ENCODE measurements at places on chromosomes 1 and 21.
A peak's percentile ranks its signal among the peaks of the same experiment; 100 is the strongest.

DNA sequence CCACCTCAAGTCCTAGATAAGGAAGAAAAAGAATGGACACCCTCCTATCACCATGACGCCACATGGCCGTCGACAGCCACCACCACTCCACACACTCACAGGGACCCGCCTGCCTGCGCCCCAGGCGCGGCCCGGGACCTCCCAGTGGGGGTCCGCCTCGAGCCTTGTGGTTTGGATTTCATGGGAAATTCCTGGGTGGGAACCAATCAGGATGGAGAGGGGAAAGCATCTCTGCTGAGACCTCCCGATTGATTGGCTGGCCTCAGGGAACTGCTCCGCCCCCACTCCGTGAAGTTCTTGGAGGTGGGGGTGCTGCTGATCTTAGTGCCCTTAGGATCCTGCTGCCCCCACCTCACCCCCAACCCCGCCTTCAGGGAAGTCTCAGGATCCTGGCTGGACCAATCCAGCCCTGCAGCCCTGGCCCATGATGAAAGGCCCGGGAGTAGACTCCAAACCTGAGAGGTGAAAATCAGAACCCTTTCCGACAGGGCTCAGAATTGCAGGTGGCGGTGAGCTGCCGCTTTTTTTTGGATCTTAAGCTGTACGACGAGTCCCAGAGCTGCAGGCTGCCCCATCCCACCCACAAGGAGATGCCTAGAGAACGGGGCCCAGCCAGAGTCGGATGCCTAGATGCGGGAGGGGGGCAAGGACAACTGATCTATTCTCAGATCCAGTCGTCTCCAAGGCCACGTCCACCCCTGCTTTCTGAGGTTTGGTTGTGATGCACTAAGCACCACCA lies 29.0 kb upstream of the TMEM51 start:
- DNase-seq: no peak

GRCh38 chr21:37462087-37462861 lies 95.7 kb downstream of the DYRK1A start:
- DNase-seq: no peak

- DNase-seq: no peak
Measured at GRCh38 chr1:72670902-72671301, 388.6 kb upstream of the NEGR1 start.

- no peak for DNase-seq
Measured at GRCh38 chr1:55935236-55935635, 644.1 kb downstream of the PLPP3 start.

- DNase-seq: peak; percentile 59
Measured at GRCh38 chr1:184222652-184223052, 164.2 kb upstream of the C1orf21 start.

DNA sequence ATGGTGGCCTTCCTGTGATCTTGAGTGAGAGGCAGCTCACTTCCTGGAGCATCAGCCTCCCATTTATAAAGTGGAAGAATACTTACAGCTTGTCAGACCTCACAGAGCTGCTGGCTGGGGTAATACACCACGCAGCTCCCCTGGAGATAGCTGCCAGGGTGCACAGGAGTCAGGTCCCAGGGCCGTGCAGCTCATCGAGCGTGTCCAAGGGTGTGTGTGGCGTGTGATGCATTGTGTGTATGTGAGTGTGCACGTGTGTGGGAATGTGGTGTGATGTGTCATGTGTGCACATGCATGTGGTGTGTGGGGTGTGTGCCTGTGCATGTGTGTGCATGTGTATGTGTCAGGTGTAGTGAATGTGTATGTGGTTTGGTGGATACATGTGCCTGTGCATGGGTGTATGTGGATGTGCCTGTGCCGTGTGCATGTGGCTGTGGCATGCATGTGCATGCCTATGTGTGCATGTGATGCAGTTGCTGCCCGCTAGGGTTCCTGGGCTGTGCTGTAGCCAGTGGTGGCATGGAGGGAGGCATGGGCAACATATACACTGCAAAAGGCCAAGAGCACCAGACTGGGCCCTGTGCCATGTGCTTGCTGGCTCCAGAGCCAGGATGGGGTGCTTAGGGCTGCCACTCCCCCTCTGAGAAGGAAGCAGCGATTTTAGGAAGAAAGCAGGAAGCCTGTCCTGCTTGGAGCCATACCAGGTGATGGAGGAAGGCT lies 24.6 kb downstream of the WNT3A start:
- DNase-seq: no peak

GRCh38 chr21:34835526-34835925 lies 166.7 kb downstream of the CLIC6 start:
- DNase-seq: no peak

DNA sequence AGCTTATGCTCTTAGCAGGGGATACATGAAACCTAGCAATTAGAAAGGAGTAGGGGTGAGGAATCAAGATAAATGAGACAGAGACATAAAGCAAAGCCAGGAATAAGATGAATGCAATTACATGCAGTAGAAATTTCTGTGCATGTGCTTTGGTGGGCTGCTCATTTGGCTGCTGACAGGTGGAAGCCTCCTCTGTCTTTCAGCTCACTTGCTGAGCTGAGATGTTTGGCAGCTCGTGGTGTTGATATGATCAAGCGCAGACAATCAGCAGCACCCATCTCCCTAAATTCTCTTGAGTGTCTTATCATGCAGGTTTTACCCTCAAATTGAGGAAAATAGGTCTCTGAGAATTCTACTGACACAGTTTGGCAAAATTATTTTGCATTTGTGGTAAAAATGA lies 108.3 kb upstream of the CD34 start:
- no peak for DNase-seq

DNA sequence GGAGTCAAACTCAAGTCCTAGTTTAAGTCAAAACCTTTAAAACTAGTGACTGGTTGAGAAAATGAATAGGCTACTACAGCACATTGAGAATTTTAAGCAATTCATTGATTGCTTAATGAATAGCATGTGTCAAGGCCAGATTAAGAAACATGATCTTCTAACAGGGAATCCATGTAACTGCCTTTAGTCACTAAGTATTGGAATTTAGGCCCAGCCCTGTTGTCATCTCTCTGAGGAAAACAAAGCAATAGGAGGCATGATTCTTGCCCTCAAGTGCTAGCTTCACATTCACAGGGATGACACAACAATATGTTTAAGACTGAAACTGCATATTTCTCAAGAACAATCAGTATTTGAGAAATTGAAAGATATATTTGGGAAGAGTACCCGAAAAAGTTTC lies 70.0 kb upstream of the PTGS2 start:
- no peak for DNase-seq

GRCh38 chr1:241605146-241605805 lies 34.9 kb downstream of the CHML start:
- no peak for DNase-seq

DNA sequence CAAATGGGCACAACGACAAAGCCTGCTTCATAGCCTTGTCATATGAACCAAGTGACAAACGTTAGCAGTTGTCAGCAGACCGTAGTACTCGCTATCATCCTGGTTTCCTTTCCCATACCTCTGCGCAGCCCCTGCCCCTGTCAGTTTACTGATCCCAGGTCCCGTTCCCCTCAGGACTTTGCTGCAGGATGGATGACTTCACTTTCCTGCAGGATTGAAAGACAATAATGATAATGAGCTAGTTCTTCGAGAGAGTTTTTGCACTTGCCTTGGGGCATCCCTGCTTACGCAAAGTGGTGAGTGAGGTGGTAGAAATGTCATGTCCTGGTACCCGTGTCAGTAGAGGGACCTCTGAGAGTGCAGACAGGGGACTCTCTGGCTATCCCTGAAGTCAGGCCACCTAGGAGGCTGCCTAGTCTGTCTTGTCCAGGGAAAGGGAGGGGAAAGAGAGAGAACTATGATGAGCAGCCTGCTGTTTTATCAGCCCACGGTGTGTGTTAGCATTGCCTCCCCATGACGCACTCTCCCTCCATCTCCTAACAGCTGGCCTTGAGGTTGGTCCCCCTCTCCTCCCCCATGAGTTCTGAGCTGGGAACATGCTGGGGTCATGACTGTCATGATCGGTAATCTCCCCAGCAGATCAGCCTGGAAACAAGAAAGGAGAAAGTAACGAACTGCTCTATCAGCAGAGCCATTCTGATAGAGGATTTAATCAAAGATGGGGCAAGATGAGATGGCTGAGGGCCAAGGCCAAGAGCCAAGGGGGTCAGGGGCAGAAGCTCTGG lies 53.7 kb downstream of the ELK4 start:
- no peak for DNase-seq

GRCh38 chr1:95005584-95005983 lies 67.2 kb downstream of the ALG14 start:
- no peak for DNase-seq

- DNase-seq: no peak
Measured at GRCh38 chr1:45608175-45609156, 15.4 kb downstream of the CCDC17 start.

DNA sequence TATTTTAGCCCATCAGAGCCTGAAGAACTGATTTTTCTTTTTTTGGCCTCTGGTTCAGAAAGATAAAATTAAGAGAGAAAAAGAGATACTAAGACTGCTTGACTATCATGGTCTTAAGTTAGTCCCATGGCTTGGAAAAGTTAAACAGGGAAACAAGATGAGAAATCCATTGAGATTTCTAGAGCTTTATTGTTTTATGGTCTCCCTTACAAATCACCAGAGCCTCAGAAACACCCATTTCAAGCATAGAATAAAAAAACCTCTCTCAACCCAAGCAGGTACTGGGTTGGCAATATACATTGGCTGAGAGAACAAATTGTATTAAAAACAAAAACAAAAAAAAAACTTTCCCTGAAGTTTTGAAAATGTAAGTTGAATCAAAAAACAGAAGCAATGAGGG lies 3.9 kb downstream of the SELE start:
- DNase-seq: no peak

GRCh38 chr1:93111561-93111960 lies 32.5 kb downstream of the MTF2 start:
- no peak for DNase-seq

DNA sequence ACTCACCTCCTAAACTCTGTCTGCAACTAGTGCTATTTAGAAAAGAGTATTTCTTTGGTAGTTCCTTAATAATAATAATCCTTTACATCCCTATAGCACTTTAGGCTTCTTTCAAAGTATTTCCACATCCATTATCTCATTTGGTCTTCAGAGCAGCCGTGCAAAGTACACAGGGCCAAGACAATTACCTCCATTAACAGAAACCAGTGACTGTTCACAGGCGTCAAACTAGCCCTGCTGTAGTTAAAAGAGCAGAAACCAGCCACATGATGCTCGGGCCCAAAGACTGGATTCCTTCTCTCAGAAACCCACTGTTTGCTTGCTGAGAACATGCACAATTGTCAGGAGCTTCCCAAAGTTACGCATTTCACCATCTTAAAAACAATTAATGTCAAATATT lies 396.0 kb upstream of the DAB1 start:
- no peak for DNase-seq

- DNase-seq: no peak
Measured at GRCh38 chr1:145977016-145977415, 12.5 kb downstream of the POLR3GL start.

DNA sequence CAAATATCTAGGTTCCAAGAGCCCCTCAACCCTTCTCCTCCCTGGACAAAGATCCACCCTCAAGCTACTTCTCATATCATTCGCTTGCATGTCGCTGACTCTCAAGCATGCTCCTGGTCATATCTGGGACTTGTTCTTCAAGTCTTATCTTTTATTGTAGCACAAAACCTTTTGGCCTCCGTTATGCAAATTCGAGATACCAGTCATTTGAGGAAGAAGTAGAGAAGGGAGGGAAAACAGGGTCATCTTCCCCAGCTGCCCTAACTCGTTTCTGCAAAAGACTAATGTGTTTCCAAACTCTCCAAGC lies 63.8 kb upstream of the ETS2 start:
- DNase-seq: no peak

DNA sequence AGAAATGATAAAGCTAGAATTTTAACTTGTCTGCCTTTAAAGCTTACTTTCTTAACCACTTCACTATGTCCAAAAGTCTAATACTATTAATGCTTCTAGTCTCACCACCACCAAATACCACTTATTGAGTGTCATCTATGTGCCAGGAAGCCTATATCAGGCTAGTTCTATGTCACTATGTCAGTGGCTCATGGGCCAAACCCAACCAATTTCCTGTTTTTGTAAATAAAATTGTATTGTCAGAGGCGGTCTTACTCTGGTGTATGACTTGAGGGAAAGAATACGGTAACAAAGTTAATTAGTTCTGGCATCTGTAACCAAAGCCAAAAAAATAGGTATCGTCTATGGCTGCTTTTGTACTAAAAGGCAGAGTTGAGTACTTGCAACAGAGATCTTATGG lies 14.8 kb downstream of the F5 start:
- no peak for DNase-seq

GRCh38 chr1:170593173-170594011 lies 61.4 kb downstream of the GORAB start:
- no peak for DNase-seq

GRCh38 chr1:89781494-89782126 lies 39.2 kb upstream of the LRRC8D start:
- peak; percentile 77 for DNase-seq

DNA sequence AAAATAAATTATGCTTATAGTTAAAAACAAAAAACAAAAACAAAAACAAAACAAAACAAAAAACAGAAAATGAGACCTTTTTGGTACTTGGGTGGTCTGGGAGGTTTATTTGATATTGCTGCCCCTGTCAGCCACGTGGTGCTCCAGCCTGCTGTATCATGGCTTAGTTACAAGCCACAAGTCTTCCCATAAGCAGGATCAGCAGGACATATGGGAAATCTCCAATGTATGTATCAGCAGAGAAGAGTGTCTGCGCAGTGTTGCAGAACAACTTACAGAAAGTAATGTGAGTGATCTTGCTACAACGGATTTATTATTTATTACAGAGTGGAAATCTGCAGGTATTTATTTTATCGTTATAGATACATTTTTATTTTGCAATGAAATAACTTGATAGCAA lies 423.0 kb upstream of the TMPRSS15 start:
- no peak for DNase-seq

Data from activated CD4-positive, alpha-beta T cell treated with anti-CD3 and anti-CD28 coated beads, Interleukin-2, amount 50 U/mL, for 48 hours (primary cell).